ENCODE measurements at places on chromosomes 1 and 21.
A peak's percentile ranks its signal among the peaks of the same experiment; 100 is the strongest.

DNA sequence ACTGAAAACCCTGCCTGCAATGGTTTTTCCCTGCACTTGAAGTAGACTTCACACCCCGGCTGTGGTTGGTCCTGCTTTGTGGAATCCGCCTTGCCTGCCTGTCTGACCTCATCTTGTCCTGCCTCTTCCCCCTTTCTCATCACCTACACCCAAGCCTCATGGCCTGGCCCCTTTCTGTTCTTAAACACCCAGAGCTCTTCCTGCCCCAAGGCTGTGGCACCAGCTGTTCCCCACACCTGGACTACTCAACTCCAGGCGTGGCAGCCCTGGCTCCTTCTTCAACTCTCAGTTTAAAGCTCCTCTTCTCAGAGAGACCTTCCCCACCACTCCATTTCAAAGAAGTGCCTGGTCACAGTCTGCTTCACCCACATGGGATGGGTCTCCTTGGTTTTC is 27.0 kb downstream of the KIAA1614 start:
- no peak for DNase-seq

DNA sequence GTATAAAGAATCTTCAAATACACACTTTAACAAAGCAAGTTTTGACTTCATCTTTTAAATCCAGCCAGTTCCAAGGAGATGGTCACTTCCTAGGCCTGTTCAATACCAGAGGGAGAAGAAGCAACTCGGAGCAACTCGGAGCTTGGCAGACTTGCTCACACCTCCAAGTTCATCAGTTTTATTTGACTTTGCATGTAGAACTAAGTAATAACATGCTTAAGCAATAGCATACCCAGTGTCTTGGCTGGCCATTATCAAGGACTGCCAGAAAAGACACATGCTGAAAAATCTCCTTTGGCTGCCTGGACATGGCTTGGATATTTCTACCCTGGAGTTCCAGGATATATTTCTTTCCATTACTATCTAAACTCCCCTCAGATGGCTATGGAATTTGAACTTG is 52.6 kb downstream of the GNG12 start:
- DNase-seq, result no peak

DNA sequence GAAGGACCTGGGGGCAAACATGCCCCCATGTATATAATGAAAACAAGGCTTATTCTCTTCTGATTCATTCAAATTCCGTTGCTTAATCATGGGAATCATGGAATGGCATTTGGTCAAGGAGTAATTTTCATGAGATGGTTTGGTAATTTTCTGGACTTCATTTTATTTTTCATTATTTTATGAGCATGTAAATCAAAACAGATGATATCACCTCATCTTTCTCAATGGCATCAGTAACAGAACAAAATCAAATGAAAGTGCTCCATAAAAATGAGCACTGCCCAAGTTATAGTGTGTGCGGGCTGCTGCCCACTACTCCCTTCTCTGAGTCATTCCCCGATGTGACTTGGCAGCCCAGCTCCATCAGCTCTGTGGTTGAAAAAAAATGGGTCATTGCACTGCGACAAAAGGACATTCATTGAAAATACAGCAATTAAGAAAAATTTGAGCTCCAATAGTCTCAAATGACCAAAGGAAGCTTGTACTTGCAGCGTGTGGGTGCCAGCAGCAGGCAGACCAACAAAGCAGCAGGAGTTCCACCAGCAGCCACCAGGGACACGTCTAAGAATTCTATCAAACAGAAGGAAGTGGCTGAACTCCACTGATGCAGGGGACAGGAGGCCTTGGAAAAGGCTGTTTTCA is 84.3 kb upstream of the VAV3 start:
- peak; percentile 28 for DNase-seq

- DNase-seq, result no peak
These were observed 19.4 kb downstream of the SESN2 start for GRCh38 chr1:28278763-28279162.

- no peak for DNase-seq
These were observed 15.9 kb upstream of the SPOCD1 start for GRCh38 chr1:31831397-31832378.

GRCh38 chr1:54812801-54813484 is 11.8 kb upstream of the TTC22 start:
- no peak for DNase-seq

GRCh38 chr1:223611936-223612335 is 53.6 kb downstream of the CAPN8 start:
- DNase-seq, result no peak

DNA sequence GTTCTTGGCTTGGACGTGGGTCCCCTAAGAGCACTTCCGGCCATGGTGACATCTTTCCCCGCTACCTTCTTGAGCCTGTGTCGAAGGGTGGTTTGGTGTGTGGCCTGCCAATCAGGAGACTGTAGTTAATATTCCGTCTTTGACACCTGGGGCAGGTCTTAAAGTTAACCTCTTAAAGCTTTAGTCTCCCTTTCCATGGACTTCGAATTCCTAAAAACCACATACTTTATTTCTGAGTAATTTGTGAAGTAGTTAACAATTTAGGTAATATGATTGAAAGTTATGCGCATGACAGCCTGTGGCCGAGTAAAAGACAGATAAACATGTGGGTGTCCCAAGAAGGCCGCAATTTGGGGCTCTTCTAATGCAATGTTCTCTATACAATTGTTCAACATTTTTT is 10.2 kb upstream of the RAB29 start:
- no peak for DNase-seq

DNA sequence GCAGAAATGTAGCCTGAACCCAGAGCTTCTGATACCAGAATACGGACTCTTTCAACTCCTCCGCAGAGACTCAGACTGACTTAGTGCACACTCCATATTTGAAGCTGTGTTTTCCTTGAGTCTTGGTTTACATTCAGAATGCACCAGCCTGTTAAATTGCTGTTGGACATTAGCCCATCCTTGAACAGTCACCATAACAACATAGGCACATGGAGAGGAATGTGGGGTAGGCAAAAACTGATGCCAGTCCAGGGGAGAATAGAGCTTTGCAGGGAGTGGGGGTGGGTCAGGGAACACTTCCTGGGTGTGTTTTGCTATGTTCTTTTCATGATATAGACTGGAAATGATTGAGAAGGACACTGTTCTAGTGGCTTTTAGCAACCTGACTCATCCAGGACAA is 76.3 kb upstream of the CACNA1E start:
- no peak for DNase-seq

DNA sequence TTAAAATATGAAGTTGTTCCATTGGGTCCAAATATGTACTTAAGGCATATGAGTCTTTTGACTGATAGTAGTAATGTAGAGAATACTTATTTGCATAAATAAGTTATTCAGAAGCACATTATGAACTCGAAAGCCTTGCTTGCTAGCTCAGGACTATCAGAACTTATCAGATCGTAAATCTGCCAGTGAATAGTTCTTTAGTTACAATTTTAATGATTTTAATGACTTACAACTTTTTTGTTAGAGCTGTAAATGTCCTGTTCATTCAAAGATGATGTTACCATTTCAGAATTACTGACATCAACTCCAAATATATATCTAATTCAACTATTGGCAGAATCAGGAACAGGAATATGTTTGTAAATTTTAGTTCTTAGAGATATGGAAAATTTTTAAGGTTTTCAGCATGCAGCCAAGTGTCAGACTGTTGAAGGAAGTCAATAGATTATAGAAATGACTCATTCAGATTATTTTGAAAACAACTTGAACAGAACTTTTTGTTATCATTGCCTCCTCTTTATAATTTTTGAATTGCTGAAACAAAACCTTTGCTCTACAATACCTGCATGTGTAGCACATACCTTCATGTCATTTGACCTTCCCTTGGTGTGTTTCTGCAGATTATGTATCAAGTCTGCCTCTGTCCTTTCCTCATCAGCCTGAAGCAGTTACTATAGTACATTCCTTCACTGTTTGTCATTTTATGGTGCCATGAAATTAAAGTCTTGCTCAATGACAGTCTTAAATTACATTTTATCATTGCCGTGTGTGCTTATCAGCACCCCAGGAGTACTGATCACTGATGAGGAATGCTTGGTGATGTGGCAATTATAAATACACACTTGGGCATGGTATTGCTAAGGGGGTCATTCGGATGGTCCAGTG is 44.9 kb downstream of the LRRC8D start:
- DNase-seq, result peak; percentile 89

DNA sequence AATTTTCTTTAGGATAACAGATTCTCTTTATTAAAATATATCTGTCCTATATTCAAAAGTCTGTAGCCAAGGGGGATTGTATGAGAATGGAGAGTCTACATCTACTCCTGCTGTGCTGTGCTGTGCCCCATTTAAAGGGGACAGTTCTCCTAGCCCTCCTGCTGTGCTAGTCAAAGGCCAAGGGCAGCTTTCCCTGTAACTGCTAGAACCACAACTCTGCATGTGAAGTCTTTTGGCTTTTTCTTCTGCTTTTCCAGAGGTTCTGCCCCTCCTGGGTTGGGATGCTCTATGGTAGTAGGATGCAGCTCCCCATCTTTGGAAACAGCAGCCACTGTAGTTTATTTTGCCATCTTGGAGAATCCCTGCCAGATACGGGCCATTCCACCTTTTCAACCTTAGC is 197.5 kb upstream of the JUN start:
- no peak for DNase-seq

DNA sequence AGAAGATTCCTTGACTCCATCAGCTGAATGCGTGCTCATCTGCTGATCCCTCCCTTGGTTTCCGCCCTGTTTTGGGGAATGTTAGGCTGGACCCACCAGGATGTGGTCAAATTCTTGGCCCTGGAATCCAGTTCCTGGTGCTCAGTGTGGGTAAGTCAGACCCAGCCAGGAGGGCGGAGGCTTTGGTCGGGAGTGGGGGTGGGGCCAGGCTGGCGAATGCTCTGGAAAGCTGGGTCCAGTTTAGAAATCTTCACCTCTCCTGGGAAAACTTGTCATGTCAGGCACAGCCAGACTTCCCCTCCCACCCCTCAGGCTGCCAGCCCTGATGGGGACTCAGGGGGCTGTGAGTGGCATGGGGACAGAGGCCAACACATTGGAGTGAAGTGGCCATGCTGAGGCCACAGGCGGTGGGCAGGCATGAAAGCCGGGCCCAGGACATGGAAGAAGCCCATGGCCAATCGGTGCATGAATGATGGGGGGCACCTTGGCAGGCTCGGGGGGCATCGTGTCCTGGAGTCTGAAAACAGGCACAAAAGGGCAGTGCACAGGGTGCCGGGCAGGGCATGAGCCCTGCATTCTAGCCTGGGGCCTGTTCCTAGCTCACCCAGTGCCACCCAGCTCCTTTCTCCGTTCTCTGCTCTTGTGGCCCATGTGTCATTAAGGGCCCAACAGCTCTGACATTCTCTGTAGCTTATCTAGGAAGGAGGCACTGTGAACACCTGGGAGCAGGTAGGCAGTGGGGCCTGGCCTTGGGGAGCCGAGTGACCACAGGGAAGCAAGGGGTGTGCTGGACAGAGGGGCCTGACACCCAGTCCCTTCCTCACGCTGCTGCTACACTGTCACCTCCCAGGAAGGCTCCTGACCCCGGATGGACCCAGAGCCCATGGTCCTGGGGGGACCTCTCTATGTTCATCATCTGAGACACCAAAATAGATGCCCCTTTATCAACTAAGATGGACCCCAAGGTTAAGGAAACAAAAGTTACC is 14.6 kb upstream of the PADI1 start:
- DNase-seq, result peak; percentile 97

DNA sequence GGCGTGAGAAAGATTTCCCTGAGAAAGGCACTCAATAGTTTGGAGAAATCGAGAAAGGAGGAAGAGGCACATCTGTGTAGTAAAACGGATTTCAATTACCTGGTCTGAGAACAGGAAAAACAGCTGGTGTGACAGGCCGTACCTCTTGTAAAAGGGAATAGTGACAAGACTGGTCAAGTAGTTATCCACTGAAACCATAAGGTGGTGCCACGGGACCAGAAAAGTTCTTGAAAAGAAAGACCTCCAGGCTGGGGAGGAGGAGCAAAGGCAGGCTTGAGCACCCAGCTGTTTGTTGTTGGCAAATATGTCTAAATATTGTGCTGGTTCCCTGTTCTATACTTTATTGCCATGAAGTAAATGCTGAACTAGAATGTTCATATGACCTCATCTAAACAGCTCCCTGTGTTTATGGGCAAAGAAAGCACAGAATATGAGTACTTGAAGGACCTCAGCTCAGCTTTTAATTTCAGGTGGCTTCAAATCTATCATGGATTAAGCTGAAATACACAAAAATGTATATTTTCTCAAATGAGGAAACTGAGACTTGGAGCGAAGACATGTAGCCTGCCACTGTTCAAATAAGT is 4.0 kb downstream of the HAO2 start:
- DNase-seq, result peak; percentile 42

- no peak for DNase-seq
These were observed 978.2 kb upstream of the NCAM2 start for GRCh38 chr21:20020026-20020425.

DNA sequence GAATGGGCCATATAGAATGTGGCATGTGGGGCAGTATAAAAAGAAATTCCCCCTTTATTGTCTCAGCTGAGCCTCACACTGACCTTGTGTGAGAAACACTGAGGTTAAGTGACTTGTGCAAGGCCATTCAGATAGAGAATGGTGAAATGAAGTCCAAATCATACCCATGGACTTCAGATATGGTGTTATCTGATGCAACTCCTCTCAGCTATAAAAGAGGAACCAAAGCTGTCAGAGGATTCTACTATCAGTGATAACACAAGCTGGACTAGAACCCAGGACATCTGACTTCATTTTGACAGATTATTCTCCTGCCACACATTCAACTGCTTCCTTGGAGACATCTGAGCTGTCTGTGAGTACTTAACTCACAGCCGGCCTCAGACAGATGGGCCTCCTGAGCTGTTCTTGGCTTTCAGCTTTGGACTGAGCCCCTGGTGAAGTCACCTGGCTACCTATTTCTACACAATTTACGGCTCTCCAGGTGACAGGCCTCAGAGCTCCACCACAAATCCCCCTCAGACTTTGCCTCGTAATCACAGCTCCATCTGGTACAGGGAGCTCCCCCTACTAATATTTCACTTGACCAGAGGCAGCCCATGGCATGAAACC is 104.6 kb downstream of the PLXNA2 start:
- DNase-seq, result no peak
